ENCODE measurements at places on chromosomes 1 and 21.

DNA sequence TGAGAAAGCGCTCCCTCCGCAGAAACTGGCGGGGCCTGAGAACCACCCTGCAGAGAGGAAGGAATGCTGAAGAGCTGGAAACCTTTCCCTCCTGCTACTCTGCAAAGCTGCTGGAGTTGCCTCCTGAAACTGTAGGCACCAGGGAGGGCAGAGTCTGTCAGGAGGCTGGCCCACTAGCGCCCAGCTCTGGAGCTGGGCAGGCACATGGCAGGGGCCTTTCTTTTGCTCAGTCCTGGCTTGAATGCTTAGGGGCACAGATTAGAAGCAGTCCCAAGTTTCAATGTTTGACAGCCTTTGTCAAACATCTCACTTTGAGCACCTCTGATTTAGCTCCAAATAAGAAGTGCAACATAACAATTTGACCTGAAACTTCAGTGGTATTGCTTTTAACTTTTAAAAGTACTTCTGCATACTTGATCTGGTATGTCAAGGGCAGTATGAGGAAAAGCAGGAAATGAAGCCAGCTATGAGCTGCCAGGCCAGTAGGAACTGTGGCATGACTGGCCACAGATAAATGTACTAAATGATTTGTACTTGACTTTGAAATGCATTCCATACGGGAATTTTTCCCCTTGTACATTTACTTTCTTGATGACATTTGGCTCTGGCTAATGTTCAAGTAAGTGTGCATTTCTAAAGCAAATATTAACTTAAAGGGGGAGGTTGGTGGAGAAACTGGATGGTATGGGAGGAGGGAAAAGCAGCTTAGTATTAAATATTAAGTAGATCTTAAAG, 7.2 kb downstream of the C1orf116 start:
- DNase-seq = no peak

DNA sequence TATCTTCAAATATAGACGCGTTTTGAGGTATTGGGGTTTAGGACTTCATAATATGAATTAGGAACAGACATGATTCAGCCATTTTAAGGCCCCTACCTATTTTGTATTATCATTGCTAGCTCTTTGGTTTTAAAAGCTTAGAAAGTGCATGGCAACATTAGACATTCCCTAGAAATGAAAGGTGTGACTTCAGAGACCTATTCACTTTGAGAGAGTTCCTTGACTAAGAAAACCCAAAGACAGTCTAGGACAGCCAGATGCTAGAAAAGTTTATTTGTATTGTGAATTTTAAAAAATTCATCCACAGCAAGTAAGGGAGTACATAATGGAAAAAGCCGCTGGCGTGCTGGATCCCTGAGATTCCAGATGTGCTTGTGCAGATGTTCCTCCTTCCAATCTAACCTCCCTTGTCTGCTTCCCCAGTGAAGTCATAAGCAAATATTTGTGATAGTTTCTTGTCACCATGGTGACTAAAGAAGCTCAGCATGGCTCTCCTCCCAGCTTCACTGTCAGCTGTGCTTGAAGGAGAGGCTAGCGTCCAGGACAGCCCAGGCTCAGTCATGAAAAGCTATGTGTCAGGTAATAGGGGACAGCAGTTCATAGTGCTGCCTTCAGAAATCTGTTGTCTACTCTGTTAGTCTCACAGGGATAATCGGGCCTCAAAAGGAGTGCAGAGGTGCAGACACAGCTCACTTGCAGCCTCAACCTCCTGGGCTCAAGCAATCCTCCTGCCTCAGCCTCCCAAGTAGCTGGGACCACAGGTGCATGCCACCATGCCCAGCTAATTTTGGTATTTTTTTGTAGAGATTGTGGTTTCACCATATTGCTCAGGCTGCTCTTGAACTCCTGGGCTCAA, 34.8 kb downstream of the KPNA6 start:
- DNase-seq = peak; percentile 56

DNA sequence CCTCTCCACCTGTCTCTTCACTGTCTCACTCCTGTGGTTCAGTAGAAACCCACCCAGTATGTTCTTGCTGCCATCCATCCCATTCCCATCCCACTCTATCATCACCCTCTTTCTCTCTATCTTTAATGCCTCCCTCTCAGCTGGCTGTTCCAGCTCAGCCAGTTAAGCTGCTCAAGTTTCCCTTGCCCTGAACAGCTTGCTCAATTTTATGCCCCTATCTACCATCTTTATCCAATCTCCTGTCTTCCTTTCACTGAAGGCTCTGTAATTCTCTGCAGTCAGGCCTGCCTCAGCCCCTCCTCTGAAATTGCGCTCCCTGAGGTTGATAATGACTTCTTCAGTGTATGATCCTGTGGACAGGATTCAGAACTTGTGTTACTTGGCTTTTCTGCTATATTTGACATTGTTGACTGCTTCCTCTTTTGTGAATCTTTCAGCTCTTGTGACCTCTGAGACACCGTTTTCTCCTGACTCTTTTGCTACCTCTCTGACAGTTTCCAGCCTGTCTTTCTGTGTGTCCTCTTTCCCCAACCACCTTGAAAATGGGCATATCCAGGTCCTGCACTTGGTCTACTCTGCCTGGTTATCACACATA, 13.9 kb upstream of the BCAR3 start:
- DNase-seq = no peak

DNA sequence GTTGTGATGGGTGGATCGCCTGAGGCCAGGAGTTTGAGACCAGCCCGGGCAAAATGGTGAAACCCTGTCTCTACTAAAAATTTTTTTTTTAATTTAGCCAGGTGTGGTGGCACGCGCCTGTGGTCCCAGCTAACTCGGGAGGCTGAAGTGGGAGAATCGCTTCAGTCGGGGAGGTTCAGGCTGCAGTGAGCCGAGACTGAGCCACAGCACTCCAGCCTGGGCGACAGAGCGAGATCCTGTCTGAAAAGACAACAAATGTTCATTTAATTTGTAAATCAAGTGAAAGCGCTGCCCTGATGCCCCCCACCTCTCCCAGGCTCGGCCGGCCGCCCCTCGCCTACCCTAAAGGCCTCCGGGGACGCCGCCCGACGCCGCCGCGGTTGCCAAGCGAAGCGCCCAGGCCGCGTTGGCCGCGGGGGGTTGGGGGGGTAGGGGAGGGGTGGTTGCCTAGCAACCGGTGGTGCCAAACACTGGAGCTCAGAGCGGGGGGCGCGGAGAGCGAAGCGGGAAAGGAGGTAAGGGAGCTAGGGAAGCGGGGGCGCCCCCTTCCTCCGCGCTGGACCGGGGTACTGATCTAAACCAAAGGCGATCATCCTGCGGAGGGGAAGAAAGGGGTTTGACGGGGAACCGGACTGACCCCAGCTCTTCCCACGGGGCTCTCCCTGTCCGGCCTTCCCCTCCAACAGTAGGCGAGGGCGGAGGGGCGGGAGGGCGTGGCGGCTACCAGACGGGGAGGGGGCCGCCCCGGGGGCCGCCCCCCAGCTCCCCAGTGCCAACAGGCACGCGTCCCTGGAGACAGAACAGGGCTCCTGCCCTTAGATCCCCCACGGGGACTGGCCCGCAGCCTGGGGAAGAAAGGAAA, at the start of gene TEKT2:
TSS of gene TEKT2 (plus strand) at position 460 of the 862 bp plus-strand sequence. CDS start 828 bp downstream, outside the sequence.
- DNase-seq = no peak

- no peak for DNase-seq
Measured at GRCh38 chr21:15054606-15055239, 10.1 kb downstream of the NRIP1 start.

- DNase-seq = no peak
Measured at GRCh38 chr1:98420376-98421084, 241.0 kb upstream of the SNX7 start.

DNA sequence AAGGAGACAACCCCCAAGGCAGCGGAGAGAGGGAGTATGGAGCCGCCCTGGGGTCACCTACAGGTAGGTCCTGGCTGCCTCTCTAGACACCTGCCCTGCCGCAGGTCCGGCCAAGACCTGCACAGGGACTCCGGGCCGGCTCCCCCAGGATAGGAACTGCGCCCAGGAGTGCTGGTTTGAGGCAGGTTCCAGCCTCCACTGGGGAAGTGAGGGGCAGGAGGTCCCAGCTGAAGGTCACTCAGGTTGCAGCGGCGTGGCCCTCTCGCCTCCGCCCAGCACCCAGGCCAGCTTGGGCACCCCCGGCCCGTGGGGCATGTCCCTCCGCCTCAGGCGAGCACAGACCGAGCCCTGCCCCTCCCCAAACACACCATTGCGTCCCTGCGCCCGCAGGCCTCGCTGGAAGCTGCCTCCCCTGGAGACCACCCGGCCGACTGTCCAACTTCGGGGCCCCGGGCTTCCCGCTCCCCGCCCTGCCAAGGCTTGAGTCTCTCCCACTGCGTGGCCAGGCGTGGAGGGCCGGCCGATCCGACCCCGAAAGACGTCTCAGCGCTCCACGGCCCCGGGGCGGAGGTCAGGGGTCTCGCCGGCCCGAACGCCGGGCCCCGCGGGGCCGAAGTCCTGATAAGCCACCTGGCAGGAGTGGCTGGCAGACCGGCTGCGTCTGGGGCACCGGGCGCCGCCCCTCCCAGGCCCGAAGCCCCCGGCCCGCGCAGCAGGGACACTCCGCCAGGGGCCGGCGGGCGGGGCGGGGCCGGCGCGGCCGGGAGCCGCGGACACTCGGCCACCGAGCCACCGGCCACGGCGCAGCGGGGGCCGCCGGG, 1.4 kb upstream of the SKI start:
- DNase-seq = no peak

- DNase-seq = no peak
Measured at GRCh38 chr1:197100677-197101076, 33.6 kb upstream of the F13B start.

GRCh38 chr21:38538353-38538752, 40.1 kb upstream of the ERG start:
- DNase-seq = no peak

Measured in kidney epithelial cell (primary cell).